ENCODE measurements at places on chromosomes 1 and 21.
A peak's percentile ranks its signal among the peaks of the same experiment; 100 is the strongest.

DNA sequence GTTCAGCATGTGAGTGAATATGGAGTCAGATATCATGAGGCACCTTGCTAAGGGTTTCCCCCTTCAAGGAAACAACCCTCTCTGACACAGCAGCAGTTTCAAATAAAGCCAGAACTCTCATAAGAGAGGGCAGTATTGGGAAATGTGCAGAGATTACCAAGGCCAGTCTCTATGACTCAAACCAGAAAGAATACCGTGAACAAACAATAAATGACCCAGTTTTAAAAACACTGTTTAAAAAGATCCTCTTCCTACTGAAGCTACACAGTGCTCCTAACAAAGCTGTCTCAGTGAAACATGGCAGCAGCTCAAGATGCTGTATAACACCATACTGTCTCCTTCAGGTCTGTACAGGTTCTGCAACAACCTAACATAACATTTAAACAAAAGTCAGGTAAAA, 102.6 kb downstream of the KIAA0319L start:
- peak; percentile 44 for DNase-seq

DNA sequence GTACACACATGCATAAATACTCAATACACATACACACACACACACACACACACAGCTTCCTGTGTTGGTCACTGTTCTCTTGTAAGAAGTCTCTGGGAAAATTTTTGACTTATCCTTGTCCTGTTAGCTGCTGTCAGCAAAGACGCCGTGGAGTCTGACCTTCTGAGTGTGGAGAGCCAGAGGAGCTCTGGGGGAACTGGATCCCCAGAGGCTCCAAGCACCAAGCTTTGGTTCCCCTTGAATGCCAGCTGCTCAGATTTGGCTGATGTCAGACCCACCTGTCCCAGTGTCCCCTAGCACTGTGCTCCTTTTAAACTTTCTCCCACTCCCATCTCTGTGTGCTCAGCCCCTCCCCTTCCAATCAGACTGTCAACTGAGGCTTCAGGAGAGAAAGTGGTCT, 319.1 kb downstream of the CAMTA1 start:
- DNase-seq = no peak

DNA sequence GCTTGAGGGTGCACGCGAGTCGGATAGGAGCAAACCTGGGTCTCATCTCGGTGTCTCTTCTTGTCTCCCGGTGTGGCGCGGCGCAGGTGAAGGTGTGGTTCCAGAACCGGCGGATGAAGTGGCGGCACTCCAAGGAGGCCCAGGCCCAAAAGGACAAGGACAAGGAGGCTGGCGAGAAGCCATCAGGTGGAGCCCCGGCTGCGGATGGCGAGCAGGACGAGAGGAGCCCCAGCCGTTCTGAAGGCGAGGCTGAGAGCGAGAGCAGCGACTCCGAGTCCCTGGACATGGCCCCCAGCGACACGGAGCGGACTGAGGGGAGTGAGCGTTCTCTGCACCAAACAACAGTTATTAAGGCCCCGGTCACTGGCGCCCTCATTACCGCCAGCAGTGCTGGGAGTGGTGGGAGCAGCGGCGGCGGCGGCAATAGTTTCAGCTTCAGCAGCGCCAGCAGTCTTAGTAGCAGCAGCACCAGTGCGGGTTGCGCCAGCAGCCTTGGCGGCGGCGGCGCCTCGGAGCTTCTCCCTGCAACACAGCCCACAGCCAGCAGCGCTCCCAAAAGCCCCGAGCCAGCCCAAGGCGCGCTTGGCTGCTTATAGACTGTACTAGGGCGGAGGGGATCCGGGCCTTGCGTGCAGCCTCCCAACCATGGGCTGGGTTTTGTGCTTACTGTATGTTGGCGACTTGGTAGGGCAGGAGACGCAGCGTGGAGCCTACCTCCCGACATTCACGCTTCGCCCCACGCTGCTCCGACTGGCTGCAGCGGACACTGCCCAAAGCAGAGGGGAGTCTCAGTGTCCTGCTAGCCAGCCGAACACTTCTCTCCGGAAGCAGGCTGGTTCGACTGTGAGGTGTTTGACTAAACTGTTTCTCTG, 5.1 kb downstream of the HLX start:
- no peak for DNase-seq

DNA sequence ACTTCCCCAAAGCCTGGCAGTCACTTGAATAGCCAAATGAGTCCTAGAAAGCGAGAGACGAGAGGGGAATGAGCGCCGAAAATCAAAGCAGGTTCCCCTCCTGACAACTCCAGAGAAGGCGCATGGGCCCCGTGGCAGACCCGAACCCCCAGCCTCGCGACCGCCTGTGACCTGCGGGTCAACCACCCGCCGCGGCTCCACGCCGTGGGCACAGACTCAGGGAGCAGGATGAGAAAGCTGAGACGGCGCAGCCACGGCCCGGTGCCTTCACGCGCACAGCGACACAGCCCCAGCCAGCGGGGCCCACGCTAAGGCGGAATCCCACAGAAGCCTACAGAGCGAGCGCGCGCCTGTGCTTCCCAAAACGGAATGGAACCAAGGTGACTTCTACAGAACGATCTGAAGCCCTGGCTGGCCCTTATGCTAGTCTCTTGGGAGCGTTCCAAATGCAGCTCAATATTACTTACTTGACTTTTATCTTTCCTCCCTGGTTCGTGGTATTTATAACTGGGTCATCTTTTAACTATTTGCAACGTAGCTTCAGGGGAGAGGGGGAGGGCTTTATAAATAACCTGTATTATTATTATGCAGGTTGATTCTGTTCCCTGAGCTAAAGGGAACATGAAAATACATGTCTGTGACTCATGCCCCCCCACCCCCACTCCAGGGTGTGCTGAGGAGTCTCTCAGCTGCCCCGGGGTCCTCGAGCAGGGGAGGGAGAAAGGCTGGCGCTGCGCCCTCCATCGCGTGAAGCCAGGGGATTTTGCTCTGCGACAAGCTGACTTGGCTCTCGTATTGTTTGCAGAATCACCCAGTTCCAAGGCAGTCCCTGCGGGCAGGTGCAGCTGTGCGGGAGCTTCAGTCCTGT, 1.7 kb downstream of the TSPEAR start:
- no peak for DNase-seq

GRCh38 chr1:6510493-6510892, 19.0 kb upstream of the PLEKHG5 start:
- DNase-seq = no peak

- DNase-seq = peak; percentile 86
Observed at GRCh38 chr1:26999440-26999987, 6.0 kb downstream of the TRNP1 start.

GRCh38 chr1:210259561-210259960, 27.0 kb downstream of the SERTAD4 start:
- peak; percentile 77 for DNase-seq

- no peak for DNase-seq
Observed at GRCh38 chr1:242184955-242185354, 186.1 kb upstream of the MAP1LC3C start.

DNA sequence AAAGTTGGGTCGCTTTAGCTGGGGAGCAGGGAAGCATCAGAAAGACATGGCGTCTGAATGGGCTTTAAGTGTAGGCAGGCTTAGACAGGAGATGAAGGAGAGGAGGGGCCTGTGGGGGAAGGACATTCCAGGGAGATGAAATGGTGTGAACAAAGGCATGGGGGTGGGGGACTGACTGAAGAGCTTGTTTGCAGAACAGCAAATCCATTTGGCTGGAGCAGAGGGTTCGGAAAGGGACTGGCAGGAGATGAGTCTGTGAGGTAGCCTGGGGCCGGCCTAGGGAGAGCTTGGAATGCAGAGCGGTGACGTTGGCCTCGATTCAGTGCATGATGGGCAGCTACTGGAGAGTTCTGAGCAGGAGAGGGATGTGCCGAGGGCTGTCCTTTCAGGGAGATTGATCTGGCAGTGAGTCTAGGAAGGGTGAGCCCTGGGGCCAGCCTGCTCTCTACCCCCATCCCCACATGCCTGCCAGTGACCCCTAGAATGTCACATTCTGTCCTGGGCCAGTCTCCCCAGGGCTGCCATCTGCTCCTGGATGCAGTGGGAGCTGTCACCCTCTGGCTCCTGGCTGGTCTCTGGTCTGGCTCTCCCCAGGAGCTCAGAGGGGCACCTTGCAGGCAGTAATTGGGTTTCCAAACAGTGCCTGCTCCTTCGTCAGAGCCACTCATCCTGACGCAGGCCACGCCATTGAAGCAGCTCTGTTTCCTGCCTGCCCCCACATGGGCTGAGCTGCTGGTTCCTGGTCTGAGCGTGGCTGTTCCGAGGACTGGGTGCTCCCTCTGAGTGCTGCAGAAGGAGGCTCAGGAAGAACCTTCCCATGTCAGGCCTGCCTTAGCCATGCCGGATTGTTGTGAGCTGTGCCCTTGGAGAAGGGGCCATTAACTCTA, 22.3 kb upstream of the TMEM222 start:
- peak; percentile 91 for DNase-seq

GRCh38 chr1:34984435-34984792, 733 bp downstream of the TMEM35B start:
- DNase-seq = no peak

DNA sequence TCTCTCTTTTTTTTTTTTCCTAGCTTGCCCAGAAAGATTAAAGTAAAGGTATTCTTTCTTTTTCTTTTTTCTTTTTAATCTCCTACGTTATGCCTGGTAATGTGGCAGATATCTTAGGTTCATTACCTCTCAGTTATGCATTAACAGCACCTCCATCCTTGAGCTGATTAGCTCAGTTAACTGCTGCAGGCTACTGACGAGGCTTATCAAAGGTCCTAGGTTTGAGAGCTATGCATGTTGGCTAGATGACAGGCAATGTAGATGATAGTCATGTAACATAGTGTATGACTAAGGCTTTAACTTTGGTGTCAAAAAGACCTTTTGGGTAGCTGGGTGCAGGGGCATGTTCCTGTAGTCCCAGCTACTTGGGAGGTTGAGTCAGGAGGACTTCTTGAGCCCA, 53.7 kb upstream of the CACYBP start:
- no peak for DNase-seq

DNA sequence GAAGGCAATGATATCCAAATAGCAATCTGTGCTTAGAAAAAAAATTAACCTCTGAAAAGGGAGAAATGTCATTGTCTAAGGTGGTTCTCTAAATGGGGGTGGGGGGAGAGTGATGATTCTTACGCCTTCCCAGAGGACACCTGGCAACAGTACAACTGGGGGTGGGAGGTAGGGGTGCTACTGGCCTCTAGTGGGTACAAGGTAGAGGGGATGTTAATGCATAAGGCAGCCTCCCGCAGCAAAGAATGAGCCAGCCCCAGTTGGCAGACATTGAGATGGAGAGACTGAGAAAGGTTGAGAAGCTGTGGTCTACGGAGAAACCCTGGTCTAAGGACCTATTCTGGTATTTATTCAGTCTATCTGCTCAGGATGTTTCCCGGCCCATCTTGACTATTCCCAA, 472.2 kb upstream of the RUNX1 start:
- DNase-seq = no peak

DNA sequence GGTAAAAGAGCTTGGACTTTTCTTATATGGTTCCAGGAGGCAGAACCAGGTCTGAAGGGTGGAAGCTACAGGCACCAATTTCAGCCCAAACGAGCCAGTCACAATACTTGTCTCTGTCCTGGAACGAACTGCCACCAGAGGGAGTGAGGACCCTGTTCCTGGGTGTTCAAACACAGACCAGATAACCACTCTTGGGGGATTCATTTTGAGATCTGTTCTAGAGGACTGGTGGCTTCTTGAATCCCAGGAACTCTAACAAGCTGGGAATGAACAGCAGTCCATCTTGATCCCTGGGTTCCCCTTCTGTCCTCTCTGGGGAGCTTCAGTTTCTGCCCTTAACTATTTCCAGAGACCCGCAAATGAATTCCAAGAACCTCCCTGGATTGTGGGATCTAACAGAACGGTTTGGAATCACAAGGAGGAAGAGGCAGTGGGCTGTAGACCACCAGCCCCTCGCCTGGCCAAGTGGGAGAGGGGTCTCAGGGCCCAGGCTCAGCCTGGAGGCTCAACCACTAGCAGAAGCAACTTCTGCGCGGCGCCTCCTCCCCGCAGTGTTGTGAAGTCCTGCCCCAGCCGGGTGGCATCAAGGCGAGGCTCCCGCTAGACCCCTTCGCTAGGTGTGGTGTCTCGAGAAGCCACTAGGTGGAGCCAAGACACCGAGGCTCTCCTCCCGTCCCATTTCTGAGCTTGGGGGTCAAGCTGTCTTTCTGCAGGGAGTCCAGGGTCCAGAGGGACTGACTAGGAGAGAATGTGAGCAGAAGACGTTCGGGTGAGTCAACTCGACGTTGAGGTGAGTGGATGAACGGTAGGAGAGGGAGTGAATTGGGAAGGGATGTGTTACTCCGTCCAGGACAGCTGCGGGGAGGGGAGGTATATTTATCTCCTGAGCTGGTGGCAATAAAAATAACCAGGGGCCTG, 12.1 kb upstream of the NES start:
- DNase-seq = no peak

GRCh38 chr1:228494970-228495853, 8.0 kb downstream of the RNF187 start:
- no peak for DNase-seq

DNA sequence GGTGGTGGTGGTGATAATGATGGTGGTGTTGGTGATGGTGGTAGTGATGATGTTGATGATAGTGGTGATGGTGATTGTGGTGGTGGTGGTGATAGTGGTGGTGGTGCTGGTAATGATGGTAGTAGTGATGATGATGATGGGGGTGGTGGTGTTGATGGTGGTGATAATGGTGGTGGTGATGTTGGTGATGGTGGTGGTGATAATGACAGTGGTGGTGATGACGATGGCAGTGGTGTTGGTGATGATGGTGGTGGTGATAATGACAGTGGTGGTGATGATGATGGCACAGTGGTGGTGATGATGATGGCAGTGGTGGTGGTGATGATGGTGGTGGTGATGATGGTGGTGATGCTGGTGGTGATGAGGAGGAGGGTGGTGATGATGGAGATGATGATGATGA, 7.0 kb upstream of the AJAP1 start:
- DNase-seq = no peak

GRCh38 chr1:153483776-153484175, 23.3 kb upstream of the S100A7 start:
- no peak for DNase-seq

- DNase-seq = no peak
Observed at GRCh38 chr1:173295995-173296394, 88.9 kb upstream of the TNFSF4 start.

GRCh38 chr1:184941735-184942134, 32.6 kb downstream of the NIBAN1 start:
- DNase-seq = no peak

DNA sequence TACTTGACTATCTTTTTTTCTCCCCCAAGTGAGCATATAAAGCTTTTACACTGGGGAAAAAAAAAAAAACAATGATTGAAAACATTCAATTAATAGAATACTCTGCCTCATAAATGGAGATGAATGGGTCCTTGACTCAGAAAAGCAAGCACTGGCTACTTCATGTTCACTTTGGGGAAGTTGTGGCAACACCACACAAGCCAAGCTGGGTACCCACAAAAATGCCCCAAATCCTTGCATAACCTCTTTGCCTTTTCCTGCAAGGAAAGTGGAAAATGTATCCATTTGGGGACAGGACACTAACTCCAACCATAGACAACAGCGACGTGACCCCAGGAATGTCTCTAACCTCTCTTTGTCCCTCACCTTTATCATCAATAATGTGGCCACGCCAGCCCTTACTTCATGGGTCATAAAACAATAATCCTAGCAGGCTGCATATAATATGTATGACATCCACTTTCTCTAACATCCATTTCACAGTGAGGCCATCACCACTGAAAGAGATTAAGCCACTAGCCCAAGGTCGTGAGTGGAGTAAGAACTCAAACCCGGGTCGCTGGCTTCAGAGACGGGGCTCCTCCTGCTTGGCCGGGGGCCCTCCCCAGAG, 2.3 kb downstream of the ECE1 start:
- DNase-seq = no peak

All from AG09319 (cell line).